NCI-H1105 treated with DMSO at 0.1 percent for 48 hours (cell line): ENCODE measurements at places on chromosomes 2 and 18.
A peak's percentile ranks its signal among the peaks of the same experiment; 100 is the strongest.

DNA sequence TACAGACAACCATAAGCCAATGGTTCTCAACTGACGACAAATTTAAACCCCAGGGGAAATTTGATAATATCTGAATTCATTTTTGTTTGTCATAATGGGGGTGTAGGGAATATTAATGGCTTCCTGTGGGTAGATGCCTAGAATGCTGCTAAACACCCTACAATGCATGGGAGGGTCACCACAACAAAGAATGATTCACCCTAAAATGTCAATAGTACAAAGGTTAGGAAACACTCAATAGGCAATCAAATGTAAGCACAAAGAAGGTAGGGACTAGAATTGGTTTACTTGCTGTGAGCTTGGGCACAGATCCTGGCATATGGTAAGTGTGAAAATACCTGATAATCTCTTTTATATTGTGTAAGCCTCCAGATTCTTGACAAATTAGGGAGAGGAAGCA, 20.1 kb upstream of the FANCL start:
- no peak for DNase-seq

- DNase-seq: no peak
Observed at GRCh38 chr2:241801611-241802420, 7.2 kb upstream of the NEU4 start.

DNA sequence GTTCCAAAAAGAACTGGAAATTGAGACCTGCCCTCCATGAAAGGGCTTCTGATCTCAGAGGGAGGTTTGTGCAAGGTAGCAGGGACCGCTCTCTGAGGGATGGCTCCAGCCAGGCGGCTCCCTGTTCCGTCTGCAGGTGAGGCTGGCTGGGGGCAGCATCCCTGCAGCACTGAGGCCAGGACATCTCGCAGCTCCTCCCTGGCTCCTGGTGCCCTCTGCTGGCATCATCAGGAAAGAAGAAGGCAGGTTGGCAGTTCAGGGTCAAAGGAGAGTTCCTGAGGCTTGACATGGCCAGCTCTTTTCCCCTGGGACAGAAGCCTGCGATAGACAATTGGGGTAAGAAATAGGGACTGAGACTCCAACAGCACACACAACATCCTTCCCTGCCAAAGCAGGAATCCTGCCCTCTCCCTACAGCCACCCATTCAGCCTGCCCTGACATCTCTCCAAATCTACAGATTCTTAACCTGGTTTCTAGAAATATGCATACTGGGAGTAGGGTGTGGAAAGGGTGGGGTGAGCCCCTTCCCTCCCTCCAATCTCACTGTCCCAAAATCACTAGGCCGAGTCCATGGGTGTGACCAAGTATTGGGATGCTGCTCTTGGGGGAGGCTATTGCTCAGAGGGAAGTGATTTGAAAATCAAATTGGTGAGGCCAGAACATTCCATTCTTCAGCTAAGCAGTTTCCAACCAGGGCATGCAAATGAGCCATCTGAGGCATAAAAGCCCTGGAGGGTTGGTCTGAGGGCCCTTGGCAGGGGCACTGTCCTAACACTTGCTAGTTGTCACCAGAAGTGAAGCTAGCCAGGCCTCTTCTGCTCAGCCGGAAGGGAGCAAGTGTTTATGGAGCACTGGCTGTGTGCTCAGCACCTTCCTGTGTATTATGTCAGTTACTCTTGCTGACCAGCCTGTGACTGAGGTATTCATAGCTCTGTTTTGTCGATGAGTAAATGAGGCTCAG, 185.4 kb downstream of the TFCP2L1 start:
- DNase-seq: peak; percentile 18

DNA sequence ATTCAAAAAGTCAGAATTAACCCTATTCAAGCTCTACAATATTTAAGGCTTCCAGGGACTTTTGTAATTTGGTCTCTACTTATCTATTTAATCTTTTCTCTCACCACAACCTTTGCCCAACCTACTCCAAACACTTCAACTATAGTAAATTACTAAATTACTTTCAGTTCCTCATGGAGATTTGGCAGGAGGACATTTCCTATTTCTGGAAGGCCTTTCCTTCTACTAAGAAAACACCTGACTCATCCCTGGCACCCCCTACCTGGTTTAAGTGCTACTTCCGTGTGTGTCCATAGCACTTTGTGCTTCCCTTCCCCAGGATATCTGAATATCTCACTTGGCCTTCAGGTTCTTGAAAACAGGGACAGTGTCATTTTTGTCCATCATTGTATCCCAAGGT, 96.3 kb downstream of the UPP2 start:
- DNase-seq: peak; percentile 34

DNA sequence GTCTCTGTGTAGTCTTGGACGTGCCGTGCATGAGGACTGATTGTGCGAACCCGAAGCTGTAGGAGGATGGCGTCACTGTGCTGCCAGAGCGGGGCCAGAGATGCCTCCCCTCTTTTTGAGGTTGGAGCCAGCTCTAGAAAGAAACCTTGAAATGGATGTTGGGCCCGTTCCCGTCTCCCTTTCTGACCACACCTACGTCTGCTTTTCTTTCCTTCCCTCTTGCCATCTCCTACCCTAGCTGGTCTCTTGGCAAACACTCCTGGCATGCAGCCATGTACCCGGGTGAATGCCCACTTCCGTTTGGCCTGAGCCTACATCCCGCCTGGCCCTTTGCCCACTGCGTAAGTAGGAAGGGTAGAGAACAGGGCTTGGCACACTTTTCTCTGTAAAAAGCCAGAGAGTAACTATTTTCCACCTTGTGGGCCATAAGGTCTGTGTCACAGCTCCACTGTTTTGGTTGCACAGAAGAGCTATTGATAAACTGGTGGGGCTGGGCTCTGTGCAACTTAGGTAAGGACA, 37.4 kb downstream of the SH3BP4 start:
- peak; percentile 80 for DNase-seq

- DNase-seq: no peak
Observed at GRCh38 chr18:49022311-49023161, 71.8 kb upstream of the SMAD7 start.

DNA sequence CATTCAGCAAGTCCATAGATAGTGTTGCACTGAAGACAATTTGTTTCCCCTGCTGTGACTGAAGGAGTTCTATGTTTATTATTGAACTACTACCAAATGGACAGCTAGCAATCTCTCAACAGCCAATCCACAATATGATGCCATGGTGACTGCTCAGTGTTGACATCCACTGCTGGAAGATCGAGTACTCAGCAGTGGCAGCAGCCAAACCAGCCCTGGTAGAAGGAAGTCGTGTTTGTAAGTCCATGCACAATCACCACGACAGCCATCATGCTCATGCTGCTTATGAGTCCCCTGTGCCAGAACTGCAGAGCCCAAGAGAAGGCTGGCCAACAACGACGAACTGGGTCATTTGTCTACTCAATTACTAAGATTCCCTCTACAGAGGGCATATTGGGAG, 66.4 kb downstream of the OSR1 start:
- DNase-seq: no peak

DNA sequence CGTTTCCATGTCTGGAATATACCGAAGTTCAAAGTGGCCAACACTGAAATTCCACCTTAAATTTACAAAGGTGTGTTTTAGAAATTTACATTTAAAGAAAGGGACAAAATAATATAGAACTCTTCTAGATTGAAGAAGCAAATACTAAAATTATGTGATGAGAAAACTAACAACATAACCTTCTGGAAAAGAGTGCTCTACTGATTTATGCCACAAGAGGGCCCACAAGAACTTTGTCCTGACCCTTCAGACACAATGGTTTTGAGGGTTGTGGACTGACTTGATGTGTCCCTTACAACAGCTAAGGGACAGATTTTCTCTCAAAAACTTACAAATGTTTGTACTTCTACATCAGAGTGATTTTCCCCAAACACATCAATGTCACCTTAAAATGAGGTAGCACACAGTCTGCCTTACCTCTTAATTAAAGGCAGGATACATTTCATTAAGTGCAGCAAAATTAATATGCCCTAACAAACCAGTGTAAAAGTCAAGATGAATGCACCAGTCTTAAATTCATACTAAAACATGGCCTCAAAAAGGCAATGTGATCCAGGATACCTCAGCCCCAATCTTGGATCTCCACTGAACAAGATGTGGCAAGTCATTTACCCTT, 36.2 kb downstream of the EIF2AK3 start:
- DNase-seq: peak; percentile 38

GRCh38 chr2:190550137-190550536, 15.6 kb upstream of the NEMP2 start:
- no peak for DNase-seq

GRCh38 chr2:120873958-120874887, 138.6 kb downstream of the GLI2 start:
- DNase-seq: no peak

DNA sequence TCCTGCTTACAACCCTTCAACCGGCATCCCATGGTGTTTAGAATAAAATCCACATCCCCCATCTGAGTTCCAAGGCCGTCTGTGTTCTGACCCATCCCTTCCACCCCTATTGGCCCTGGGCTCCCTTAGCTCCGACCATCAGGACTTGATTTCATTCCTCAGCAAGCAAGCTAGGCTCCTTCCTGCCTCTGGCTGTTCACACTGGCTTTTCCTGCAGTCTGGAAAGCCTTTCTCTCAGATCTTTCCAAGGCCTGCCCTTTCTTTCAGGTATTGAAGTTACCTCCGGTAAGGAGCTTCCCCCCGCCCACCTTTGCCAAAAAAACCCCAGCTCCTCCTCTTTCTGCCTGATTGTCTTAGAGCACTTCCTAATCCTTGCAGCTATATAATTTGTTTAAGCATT, 86.8 kb downstream of the CLIP4 start:
- no peak for DNase-seq

DNA sequence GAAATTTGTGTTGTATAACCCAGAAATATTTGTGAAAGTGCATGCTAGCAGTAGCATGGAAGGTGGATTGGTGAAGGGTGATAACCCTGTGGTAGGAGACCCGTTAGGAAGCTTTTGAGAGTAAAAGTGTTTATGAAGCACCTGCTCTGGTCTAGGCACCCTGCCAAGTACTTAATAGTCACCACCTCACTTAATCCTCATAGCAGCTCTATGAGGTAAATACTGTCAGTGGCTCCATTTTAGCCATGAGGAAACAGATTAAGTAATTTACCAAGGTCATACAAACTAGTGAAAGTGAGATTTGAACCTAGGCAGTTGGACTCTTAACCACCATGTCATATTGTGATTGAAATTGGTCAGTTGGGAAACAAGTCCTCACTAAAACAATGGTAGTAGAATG, 66.8 kb downstream of the TET3 start:
- DNase-seq: peak; percentile 34

DNA sequence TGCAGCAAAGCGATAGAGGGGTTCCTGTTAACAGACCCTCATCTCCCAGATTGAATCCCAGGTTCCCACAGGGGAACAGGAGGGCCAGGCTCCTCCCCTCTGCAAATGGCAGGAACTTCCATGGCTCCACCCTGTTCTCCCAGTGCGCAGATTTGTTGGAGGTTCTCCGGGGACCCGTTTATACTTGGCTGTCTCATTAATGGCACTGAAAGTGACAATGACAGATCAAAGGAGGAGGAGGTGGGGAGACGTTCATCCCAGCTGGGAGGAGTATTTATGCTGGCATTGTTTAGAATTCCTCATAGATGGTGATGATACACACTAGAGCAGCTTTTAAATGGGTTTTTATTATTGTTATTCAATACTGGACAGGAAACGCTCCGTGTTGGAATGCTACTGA, 186.9 kb downstream of the LRP1B start:
- no peak for DNase-seq

- DNase-seq: peak; percentile 88
Observed at GRCh38 chr2:66478731-66479316, 43.9 kb downstream of the MEIS1 start.

GRCh38 chr2:187477051-187477450, 29.0 kb upstream of the CALCRL start:
- DNase-seq: no peak

DNA sequence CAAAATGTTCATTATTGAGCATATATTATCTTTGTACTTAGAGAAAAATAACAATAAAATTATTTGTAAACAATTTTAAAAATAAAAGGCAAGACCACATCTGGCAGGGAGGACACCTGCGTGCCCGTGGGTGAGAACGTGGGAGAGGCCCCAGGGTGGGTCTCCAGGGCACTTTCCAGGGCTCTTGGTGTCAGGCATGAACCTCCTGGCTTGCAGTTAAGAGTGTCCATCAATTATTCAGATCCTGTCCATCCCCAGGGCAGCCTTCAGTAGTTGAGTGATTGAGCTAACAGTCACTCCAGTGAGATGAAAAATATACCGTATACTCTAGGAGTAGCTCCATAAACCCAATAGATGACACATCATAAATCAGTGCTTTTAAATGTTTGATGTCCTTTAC, 49.7 kb downstream of the TPO start:
- DNase-seq: no peak

DNA sequence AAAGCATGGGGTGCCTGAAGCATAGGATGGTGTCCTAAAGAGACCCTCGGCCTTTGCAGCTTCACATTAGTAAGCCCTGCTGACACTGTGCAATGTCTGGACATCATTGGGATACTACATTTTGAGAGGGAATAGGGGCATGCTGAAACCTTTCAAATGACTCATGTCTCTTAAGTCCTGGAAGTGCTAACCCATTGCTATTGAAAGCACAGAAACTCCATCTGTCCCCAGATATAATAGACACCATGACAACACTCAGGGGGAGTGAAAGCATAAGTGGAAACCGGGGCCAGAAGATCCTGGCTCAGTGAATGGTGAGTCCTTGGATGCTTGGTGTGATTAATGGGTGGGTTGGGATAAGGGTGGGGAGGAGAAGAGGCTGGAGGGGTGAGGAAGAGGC, 595.5 kb upstream of the ID2 start:
- DNase-seq: no peak

DNA sequence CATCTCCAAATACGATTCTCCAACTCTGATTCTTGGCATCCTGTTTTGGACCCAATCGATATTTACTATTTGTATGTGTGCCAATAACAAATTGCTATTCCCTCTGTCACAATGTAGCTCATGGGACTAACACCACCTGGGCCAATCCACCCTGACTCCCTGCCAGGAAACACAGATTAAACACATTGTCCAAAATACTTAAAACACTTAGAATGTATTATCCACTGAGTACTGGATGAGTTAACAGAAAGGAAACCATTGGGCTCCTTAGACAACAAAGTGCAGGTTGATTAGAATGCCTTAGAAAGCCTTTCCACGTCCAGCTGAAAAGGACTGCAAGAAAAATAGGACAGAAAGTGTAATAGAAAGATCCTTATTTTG, 79.4 kb upstream of the ARHGAP28 start:
- peak; percentile 86 for DNase-seq

DNA sequence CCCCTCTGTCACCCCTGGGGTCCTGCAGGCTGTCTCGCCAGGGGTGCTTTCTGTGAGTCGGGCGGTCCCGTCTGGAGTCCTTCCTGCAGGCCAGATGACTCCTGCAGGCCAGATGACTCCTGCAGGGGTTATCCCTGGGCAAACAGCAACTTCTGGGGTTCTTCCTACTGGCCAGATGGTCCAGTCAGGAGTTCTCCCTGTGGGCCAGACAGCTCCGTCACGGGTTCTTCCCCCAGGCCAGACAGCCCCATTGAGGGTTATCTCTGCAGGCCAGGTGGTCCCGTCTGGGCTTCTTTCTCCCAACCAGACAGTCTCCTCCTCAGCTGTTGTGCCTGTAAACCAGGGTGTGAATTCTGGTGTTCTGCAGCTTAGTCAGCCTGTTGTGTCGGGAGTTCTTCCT, 27.6 kb downstream of the ADNP2 start:
- DNase-seq: no peak
